ENCODE measurements at places on chromosomes 2 and 18.

DNA sequence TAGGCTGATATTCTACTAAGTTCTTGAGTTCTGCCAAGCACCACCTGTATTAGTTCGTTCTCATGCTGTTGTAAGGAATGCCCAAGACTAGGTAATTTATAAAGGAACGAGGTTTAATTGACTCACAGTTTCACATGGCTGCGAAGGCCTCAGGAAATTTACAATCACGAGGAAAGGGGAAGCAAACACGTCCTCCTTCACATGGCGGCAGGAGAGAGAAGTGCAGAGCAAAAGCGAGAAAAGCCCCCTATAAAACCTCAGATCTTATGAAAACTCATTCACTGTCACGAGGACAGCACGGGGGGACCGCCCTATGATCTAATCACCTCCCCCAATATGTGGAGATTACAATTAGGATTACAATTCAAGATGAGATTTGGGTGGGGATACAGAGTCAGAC is 47.7 kb upstream of the YWHAQ start:
- no peak for DNase-seq

- DNase-seq, result no peak
Measured at GRCh38 chr2:238320648-238321281, 447 bp downstream of the TRAF3IP1 start.

DNA sequence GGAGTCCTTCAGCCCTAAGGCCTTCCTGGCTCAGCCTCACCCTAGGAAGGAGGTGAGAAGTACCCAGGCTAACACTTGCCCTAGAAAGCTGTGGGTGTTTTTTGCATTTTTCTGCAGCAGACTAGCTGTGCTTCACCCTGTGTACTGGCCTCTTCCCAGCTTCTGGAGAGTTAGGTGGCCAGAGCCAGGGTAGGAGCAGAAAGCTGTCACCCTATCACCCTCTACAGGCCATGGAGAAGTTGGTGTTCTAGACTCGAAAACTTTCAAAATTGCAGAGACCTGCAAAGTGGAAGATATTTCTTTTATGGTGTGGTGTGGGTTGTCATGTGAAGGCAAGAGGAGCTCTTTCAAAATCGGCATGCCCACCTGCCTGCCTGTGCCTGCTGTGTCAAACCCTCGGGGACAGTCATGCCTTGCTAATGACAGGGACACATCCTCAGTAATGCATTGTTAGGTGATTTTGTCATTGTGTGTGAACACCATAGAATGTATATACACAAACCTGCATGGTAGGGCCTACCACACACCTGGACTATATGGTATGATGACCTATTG is 29.8 kb downstream of the EHD3 start:
- no peak for DNase-seq

DNA sequence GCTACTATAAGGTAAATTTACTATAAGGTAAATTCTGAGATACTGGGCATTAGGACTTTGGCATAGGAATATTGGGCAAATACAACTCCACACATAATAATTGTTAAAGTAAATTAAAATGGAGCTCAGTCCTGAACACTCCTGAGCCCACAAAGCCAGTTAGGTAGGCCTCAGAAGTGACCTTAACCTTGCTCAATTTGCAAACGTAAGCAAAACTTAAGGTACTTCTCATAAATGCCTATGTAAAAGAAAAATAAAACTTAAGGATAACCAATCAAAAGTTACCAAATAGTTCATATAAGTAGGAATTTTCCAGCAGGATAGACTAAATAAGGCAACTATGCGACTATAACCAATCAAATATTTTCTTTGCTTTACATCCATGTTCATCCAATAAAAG is 197.7 kb downstream of the MC4R start:
- DNase-seq, result no peak

DNA sequence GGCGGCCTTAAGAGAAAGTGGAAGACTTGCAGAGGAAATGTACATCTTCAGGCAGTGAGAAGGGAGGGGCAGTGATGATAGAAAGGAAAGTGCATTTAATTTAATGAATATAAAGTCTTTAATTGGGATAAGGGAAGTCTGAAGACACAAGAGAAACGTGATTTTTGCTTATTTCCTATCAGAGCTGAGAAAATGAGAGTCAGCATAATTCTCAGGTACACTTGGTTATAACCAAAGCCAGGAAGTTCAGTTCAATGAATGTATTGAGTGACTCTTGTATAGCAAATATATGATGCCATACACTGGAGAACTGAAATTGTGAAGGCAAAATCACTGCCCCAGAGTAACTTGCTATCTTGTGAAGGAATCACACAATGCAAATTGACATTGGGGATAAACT is 256.3 kb downstream of the LRRTM1 start:
- DNase-seq, result no peak

- no peak for DNase-seq
Measured at GRCh38 chr2:215476424-215476823, 40.6 kb upstream of the FN1 start.

- DNase-seq, result no peak
Measured at GRCh38 chr2:118611691-118612090, 235.8 kb downstream of the EN1 start.

DNA sequence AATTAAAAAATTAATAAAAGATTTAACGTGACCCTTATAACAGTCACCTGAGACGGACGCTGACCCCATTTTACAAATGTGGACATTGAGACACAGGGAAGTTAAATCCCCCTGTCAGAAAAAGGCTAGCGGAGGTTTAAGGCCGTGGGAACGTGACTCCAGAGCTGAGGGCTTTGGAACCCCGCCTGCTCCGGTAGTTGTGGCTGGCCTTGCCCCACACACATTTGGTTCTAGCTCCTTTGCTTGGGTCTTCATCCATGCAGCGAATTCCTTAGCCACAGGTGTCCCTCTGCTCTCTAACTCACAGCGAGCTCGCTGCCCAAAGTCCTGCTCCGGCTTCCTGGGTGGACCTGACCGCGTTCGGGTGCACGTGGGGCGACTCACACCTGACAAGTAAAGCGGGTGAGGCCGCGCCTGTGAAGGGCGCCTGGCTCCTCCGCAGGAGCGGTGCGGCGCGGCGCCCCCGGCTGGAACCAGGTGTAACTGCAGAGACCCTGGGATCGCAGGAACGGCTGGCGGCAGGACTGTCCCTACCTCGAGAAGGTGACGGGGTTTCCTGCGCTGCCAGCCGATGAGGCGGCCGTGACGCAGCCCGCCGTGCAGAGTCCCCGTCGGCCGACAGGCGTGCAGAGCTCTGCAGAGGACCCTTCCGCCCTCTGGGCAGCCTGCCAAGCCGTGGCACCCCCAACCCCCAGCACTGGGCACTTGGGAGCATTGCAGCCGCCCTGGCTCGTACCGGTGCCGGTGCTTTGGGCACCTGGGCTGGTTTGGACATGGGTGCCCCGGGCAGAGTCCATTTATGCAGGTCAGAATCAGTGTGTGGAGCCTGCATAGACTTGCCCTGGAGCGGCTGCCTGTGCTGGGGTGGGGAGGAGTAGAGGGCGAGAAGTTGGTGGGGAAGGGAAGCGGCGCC is 2.4 kb upstream of the PROC start:
- peak; percentile 86 for DNase-seq

- DNase-seq, result no peak
Measured at GRCh38 chr2:151568501-151568900, 158.8 kb downstream of the RIF1 start.

DNA sequence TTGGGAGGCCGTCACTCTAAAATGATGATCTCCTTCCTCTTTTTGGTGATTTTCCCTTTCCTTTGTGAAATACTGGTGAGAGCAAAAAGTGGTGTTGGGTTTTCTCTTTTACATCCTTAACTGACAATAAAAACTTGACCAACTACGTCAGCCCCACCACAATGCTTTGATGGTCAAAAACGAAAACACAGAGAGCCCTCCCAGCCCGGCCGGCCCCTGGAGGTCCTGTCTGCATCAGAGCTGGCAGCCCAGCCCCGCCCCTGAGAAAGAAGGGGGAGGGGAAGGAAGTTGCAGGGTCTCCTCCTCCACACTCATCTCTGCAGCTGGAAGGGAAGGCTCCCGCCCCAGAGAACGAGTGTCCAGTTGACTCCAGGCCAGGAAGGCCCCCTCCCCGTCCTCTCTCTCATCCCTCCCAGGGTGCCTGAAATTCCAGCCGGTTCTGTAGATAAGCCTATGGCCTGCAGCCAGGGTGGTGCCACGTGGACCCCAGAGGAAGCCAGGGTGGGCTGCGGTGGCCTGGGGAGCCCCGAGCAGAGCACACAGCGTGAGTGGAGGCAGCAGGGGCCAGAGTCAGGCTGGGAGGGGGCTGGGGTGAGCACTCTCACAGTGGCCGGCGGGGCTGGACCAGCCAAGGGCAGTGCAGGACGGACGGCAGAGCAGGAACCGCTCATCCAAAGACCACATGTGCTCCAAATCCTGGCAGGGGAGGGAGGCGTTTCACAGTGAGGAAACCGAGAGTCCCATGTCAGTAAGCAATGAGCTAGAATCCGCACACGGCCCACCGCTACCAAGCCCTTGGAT is 19.8 kb downstream of the BIN1 start:
- no peak for DNase-seq

GRCh38 chr2:37321029-37321682 is 3.5 kb downstream of the PRKD3 start:
- no peak for DNase-seq

GRCh38 chr2:156864325-156864724 is 393.2 kb upstream of the GALNT5 start:
- DNase-seq, result peak; percentile 44

- no peak for DNase-seq
Measured at GRCh38 chr2:81528852-81529480, 1224.4 kb upstream of the LRRTM1 start.

DNA sequence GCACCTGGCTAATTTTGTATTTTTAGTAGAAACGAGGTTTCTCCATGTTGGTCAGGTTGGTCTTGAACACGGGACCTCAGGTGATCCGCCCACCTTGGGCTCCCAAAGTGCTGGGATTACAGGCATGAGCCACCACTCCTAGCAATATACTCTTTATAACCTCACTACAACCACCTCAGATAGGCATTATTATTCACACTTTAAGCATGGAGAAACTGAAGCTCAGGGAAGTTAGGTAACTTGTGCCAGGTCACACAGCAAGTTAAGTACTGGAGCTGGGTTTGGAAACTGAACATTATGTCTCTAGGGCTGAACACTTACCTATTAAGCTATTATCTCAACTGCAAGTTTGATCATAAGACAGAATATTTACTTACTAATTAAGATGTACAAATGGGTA is 42.6 kb upstream of the ACTR2 start:
- DNase-seq, result no peak

- DNase-seq, result no peak
Measured at GRCh38 chr2:43262951-43263350, 36.5 kb upstream of the ZFP36L2 start.

- peak; percentile 42 for DNase-seq
Measured at GRCh38 chr2:24359129-24360049, 947 bp downstream of the ITSN2 start.

GRCh38 chr2:3288470-3289170 is 89.0 kb downstream of the EIPR1 start:
- DNase-seq, result no peak

DNA sequence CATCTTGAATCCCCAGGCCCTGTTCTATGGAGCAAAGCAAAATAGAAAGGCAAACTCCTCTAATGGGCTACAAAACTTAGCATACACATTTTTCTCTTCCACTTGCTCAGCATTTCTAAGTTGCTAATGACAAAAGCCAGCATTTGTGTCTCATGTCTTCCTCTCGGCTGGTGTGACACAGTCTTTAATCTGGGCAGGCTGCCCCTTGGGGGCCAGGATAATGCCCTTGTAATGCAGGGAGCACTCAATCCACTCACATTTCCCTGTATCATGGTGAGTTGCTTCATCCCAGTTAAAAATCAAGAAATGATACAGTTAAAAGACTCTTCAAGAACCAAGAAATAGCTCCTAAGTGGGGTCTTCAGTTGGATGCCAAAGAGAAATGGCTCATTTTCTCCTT is 109.1 kb upstream of the FBXO11 start:
- no peak for DNase-seq

GRCh38 chr2:111930409-111930808 is 32.0 kb downstream of the MERTK start:
- peak; percentile 15 for DNase-seq

GRCh38 chr2:39949131-39949530 is 170.1 kb upstream of the THUMPD2 start:
- DNase-seq, result no peak

DNA sequence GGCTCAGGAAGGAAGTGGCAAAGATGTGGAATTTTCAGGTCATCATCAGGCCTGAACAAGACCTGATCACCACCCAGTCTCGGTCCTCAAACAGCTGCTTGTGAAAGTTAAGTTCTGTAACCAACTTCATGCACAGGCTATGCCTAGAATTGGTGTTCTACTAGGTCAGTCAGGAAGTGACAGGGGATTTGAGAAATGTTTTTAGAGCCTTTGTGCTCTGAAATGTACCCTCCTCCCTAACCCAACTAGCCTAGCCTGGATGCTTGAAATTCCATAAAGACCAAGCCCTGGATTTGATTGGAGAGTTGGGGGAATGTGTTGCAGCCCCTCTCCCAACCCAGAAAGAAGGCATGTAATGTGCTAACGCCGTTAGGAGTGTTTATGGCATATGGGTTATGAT is 63.3 kb downstream of the TGOLN2 start:
- DNase-seq, result no peak

GRCh38 chr2:85692039-85692645 is 2.0 kb upstream of the GNLY start:
- no peak for DNase-seq

DNA sequence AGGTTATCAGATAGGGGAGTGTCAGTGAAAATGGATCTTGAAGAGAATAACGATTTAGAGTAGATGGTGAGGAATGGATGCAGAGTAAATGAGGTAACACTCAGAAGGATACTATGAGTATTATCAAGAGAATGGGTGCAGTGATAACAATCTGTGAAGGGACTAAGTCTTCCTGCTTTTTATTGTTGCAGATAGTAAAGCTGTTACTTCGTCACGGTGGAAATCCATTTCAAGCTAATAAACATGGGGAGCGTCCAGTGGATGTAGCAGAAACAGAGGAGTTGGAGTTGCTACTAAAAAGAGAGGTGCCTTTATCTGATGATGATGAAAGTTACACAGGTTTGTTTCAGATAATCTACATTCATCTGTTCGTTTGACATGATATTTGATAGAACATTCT is 85.1 kb downstream of the ANKRD12 start:
- DNase-seq, result no peak

DNA sequence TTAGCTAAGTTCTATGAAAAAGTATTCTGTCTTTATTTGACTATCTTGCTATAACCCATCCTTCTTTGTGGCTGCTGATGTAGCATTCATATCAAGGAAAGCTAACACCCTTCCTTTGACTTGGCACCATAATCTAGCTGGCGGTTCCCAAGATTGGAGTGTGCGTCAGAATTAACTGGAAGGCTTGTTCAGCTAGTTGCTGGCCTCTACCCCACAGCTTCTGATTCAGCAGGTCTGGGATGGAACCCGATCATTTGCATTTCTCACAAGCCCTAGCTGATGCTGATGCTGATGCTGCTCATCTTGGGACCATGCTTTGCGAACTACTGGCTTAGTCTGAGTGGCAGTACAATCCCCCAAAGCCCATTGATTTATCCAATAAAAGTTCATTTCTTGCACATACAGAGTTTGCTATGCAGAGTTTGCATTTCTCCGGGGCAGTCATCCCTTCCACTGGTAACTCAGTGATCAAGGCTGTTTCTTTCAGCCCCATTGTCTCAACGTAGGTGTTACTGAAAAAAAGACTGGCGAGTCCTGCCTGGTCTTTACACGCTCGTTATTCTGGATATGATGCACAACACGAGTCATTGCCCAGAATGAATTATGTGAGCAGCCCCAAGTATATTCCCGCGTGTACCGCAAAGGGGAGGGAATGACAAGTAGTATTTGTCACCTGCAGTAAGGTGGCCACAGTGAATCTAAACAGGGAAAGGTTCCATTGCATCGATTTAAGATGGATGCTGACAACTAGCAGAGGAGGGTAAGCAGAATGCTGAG is 96.5 kb downstream of the ZNF532 start:
- DNase-seq, result no peak

GRCh38 chr18:26082475-26082874 is 7.9 kb downstream of the SS18 start:
- no peak for DNase-seq
